Fibroblast of skin of back (primary cell): ENCODE measurements at places on chromosomes 1 and 21.
A peak's percentile ranks its signal among the peaks of the same experiment; 100 is the strongest.

- peak; percentile 31 for DNase-seq
These were observed 7.9 kb upstream of the EDN2 start for GRCh38 chr1:41492341-41492848.

GRCh38 chr1:87826681-87827251 lies 498.1 kb downstream of the LMO4 start:
- peak; percentile 79 for DNase-seq

DNA sequence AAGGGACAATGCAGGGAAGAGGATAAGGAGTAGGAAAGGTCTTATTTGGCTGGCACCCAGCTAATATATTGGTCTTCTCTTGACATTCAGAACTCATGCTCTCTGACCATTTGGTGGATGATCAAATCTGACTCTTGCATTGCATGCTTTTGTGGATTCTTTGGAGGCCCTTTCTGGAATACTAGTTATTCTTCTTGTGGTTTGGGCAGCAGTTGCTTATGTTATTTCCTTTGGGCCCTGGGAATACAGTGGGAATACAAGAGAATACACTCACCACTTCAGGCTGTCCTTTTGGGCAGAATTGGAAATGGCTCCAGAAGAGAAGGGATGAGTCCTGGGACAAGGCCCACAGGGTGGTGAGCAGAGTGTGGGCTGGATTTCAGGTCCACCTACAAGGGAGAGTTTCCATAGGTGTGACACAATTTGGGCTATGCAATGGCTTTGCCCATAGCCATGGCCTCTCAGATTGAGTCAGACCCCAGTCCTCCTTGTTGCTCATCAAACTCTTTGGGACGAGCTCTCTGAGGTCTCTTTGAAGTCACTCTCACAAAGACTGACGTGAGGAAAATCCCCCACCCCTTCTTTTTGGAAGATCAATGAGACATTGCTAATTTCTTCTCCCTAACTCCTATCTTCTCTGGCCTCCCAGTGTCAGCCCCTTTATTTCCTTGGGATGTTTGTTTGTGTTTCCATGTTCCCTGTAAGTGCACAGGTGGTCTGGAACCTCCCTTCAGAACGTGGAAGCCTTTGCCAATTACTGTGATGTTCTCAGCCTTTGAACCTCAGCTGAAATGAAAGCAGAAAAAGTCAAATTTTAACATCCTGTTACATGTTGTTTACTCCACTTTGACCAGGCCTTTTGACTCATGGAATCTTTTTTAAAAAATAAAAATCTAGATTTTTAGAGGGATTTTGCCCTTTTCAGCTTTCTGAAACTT lies 19.4 kb downstream of the HSD11B1 start:
- peak; percentile 42 for DNase-seq

GRCh38 chr1:27669876-27670275 lies 2.1 kb downstream of the IFI6 start:
- no peak for DNase-seq

DNA sequence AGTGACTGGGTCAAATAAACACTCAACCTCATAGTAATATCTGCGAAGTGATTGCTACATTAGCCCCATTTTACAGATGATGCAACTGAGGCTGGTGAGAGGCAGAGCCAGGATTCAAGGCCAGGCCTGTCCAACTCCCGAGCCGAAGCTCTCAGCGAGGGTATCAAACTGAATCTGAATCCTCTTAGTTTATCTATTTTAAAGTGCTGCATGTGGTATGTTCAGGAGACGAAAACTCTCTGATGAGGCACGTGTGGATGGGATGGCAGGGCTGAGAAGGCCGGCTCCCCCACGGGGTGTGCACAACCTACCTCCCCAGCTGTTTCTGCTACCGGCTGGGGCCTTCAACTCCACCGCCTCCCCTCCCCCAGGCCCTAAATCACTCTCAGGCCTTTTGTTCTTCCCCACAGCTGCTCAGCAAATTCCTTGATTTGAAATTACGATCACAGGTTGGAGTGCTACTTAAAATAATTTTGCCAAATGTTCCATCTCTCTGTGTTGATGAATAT lies 171.8 kb downstream of the TOMM20 start:
- DNase-seq: no peak

GRCh38 chr1:190429141-190429540 lies 48.5 kb downstream of the BRINP3 start:
- DNase-seq: peak; percentile 51

DNA sequence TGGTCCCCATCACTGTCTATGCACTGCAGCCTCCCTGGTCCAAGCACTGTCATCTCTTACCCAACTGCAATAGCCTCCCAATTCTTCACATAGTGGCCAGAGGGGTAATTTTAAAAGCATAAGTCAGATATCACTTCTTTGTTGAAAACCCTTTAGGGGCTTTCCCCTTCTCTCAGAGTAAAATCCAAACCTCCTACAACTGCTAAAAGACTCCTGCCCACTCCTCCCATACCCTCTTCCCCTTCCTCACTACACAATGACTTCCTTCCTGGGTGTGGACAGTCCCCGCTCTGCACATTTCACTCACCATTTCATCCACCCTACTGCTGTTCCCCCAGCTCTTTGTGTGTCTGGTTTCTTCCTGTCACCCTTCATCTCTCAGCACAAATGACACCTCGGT lies 8.3 kb downstream of the MCOLN2 start:
- DNase-seq: no peak

GRCh38 chr21:35291034-35291433 lies 241.9 kb upstream of the RUNX1 start:
- no peak for DNase-seq

DNA sequence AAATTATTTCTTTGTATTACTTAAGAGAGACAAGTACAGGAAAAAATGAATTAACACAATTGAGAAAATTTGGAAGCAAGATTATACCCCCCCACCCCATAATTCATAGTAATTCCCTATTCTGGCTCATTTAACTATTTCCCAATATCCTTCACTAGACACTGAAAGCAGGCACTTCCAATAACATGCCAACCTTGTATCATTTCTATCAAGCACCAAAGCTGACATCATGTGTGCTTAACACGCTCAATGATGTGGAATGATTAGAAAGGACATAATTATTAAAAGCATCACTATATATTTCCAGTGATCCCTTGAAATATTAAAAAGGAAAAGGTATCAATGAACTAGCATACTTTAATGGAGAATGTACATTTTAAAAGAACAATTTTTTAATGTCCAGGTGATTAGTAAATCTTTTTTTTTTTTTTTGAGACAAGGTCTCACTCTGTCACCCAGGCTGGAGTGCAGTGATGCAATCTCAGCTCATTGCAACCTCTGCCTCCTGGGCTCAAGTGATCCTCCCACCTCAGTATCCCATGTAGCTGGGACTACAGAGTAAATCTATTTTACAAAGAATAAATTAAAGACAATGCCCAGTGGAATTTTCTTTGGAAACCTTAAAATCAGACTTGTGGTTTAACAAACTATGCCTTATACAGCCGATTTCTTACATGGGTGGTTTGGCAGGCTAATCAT lies 443.9 kb downstream of the DSCAM start:
- no peak for DNase-seq

GRCh38 chr1:14328685-14329084 lies 269.8 kb upstream of the KAZN start:
- DNase-seq: no peak

- DNase-seq: no peak
These were observed 97.9 kb downstream of the GIPC2 start for GRCh38 chr1:78143673-78144072.

GRCh38 chr1:226405411-226405988 lies 2.4 kb downstream of the PARP1 start:
- DNase-seq: no peak

GRCh38 chr1:155651861-155652661 lies 36.5 kb downstream of the YY1AP1 start:
- no peak for DNase-seq

DNA sequence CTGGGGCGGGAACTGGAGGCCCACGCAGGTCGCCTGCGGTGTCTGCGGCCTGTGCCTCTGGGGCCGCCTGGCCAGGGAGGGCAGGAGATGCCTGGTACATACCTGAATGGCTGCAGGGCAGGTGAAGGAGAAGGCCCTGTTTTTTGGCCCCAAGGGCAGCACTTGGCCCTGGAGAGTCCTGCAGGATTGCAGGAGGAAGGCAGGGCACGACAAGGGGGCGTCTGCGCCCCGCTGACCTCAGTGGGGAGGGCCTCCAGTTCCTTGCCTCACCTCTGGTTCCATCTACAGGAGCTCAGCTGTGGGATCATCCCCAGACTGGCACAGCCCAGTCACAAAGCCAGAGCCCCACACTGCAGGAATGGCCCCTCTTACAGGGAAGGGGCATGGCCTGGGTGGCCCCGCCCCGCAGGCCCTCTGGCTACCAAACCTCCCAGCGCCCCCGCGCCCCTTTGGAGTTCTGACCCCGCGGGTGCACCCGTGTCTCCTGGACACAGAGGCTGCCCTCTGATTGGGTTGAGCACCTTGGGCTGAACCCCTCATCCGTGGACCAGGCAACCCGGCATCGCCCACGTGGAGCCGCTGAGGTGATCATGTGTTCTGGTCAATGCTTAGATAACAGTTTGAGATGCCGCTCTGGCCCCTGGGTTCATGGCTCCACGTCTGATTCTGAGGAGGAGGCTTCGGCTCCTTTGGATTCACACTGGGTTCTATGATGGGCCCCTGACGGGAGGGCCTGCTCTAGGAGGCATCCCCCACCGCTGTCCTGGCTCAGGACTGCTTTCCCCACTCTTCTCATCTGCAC lies 1.3 kb upstream of the PEX10 start:
- no peak for DNase-seq

- DNase-seq: peak; percentile 33
These were observed 574 bp downstream of the ITPKB start for GRCh38 chr1:226738421-226738994.

- DNase-seq: peak; percentile 19
These were observed 61.1 kb upstream of the RAB4A start for GRCh38 chr1:229209816-229210215.

GRCh38 chr1:92544756-92545165 lies 58.0 kb upstream of the GFI1 start:
- no peak for DNase-seq

GRCh38 chr1:187629075-187629474 lies 800.3 kb downstream of the PLA2G4A start:
- no peak for DNase-seq

DNA sequence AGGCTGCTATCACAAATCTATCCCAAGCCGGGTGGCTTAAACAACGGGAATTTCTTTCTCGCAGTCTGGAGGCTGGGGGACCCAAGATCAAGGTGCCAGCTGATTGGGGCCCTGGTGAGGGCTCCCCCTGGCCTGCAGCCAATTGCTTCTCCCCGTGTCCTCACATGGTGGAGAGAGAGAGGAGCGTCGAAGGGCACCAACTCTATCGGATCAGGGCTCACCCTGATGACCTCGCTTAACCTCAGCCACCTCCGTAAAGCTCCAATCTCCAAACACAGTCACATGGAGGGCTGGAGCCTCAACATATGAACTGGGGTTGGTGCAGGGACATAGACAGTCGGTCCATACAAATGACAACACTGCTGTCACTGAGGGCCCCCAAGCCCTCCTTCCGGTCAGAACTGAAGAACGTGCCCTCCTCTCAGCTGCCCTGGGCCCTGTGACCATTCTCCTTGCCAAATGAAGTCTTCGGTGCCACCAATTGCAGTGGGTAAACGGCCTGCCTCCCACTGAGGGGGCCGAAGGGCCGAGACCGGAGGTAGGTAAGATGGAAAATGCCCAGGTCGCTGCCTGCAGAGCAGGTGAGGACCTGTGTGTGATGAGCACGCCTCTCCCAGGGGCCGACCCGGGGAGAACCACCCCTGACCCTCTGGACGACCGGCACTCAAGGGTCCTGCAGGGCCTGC lies 211.0 kb downstream of the TOMM20 start:
- no peak for DNase-seq

GRCh38 chr1:53835491-53835890 lies 2.6 kb downstream of the NDC1 start:
- peak; percentile 74 for DNase-seq
